Activated T-cell treated with anti-CD3 and anti-CD28 coated beads, Interleukin-2, amount 50 U/mL, for 1 hour (primary cell): ENCODE measurements at places on chromosomes 12 and 14.

DNA sequence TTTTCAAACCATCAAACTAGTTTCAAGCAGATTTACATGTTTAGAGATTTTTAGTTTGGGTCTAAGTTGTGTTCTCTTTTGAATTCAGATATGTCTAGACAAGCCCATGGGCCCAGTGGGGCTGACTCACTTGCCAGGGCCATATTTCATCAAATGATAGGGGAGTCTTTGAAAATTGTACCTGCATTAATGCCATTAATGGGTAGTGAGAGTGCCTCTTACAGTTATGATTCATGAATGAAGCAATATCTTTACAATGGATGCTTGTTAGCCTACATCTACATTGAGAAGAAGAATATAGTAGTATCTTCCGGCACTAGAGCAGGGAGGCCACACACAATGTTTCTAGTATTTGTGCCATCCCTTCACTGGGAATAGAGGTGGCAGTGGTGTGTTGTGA is 174.2 kb upstream of the E2F7 start:
- no peak for DNase-seq

DNA sequence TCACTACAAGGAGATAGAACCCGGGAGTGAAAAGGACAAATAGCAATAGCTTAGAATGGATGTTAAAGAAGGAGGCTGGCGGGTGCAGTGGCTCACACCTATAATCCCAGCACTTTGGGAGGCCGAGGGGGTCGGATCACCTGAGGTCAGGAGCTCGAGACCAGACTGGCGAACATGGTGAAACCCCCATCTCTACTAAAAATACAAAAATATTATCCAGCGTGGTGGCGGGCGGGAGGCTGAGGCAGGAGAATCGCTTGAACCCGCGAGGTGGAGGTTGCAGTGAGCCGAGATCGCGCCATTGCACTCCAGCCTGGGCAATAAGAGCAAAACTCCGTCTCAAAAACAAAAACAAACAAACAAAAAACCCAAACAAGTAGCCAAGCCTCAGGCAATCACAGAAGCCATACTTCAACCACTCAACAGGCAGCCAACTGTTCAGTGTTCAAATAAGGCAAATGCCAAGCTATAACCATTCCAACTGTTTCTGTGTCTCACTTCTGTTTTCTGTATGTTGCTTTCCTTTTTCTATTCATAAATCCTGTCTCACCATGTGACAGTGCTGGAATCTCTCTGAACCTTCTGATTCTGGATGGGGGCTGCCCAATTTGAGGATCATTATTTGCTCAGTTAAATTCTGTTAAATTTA is 3.9 kb upstream of the SPTLC2 start:
- no peak for DNase-seq

DNA sequence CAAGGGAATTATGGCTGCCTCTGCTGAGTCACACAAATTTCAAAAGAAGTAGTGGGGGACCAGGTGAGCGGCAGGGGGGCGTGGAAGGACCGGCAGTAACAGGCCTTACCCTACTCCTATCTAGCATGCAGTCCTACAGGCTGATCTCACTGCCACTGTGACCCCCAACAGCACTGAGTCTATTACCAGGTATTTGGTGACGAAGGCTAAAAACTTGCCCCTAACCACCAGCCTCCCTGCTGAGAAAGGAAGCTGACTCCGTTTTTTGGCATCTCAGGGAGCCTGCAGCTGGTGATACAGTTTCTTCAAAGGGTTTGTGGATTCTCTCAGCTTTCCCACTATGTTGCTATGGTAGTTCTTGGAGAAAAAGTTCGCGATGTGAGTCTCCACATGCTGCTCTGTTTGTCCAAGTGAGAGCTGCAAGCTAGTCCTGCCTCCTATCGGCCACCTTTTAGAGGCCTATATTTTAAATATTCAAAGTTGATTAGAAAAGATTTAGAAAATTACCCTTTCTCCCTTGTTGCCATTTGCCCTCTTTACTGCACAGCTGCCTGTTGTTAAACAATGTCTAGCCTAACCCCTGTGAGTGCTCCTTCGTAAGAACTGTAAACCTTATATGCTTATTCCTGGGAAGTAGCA is 57.1 kb upstream of the SLCO1B1 start:
- DNase-seq: no peak

- DNase-seq: no peak
Measured at GRCh38 chr12:112208301-112208910, 83.0 kb downstream of the TRAFD1 start.

DNA sequence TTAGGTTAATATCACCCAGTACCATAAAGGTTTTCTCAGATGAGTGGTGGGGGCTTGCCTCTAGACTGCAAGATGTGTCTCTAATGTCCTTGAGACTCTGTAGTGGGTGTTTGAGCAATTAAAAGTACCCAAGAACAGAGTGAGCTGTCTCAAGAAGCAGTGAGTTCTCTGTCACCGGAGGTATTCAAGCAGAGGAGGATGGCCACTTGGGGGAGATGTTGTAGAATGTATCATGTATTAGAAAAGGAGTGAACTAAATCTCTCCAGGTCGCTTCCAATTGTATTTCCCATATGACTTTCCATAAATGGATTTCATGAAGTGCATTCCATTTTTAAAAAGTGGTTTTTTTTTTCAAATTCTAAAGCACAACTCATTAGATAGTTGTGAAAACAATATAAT is 35.0 kb downstream of the SLC17A8 start:
- no peak for DNase-seq

DNA sequence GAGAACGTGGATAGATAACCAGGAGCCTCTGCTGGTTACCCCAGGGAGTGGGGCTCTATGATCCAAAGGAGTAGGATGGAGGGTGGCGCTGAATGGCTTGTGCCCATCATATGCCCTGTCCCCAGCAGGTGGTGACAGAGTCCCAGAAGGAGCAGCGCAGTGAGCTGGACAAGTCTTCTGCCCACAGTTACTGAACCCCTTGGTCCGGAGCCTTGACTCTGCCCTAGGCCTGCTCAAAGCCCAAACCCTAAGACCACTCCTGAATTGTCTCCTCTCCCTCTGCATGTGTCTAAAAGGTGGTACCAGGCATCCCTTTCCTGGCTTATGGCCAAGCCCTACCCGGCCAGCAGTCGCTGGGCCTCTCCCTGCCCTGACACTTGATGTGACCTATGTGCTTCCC is 3.2 kb downstream of the PRPH start:
- no peak for DNase-seq

DNA sequence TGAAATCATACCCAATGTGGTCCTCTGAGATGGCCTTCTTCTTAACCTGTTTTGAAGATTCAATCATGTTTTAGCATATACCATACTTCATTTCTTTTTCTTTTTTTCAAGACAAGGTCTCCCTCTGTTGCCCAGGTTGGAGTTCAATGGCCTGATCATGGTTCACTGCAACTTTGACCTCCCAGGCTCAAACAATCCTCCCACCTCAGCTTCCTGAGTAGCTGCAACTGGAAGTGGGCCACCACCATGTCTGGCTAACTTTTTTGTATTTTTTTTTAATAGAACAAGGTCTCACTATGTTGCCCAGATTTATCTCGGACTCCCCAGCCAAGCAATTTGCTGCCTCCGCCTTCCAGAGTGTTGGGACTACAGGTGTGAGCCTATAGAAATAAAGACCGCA is 30.4 kb downstream of the SOAT2 start:
- DNase-seq: no peak

- DNase-seq: no peak
Measured at GRCh38 chr12:117889098-117889497, 79.7 kb downstream of the KSR2 start.

DNA sequence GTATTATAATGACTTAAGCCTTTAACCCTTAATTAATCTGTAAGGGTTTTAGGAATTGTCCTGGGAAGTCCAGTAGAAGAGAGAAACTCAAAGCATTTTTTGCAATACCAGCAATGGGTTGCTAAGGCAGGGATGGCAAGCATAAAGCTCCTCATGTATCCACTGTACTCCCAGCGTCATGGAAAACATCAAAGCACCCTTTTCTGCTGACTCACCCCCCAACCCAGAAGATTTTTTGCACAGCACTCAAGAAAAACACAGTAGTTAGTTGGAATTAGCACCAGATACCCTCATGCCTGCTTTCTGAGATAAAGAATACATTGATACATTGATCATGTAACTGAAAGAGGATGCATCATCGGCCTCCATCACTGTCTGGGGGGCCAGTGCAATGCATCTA is 199.1 kb upstream of the CNOT2 start:
- DNase-seq: no peak

GRCh38 chr12:97781342-97781741 is 318.7 kb downstream of the RMST start:
- DNase-seq: no peak

GRCh38 chr12:4518106-4518728 is 20.5 kb upstream of the RAD51AP1 start:
- no peak for DNase-seq

DNA sequence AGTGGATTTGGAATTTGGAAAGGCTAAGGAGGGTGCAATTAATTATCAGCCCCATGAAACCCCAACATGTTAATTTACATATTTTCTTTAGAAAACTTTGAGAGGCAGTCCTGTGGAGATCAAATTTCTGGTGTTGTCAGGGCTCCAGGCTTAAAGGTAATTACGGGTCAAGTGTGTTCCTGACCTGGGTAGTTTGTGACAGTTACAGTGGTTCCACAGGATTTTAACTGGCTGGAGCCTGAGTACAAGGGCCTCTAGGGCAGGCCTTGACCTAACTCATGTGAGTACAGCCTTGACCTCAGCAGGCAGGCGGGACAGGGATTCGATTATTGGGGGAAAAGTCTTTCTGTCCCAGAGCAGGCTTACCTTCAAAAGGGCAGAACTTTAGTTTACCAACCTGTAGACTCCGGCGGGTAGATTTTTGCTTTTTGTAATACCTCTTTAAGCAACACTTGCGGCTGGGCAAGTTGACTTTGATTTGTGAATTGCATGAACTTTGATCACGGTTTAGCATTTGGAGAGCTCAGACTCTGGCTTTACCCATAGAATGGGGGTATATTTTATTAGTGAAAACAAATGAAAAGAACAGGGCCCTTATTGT is 8.4 kb upstream of the PPTC7 start:
- no peak for DNase-seq

- no peak for DNase-seq
Measured at GRCh38 chr12:131610891-131611290, 100.0 kb upstream of the SFSWAP start.

DNA sequence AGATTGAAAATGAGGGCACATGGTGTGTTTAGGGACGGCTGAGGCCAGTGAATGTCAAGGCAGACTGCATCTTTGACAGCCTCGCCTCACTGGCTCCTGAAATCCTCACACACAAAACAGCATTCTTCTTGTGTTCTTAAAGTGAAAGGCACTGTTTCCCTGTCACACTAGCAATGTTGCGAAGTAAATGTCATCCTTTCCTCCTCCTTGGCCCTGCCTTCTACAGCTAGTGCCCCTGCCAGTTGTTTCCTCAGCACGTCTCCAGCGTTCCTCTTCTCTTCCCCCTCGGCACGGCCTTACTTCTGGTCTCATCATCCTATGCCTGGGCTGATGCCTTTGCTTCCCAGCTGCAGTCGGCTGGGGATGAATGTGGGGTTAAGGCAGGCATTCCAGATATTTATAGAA is 129.4 kb upstream of the DNM1L start:
- DNase-seq: no peak

DNA sequence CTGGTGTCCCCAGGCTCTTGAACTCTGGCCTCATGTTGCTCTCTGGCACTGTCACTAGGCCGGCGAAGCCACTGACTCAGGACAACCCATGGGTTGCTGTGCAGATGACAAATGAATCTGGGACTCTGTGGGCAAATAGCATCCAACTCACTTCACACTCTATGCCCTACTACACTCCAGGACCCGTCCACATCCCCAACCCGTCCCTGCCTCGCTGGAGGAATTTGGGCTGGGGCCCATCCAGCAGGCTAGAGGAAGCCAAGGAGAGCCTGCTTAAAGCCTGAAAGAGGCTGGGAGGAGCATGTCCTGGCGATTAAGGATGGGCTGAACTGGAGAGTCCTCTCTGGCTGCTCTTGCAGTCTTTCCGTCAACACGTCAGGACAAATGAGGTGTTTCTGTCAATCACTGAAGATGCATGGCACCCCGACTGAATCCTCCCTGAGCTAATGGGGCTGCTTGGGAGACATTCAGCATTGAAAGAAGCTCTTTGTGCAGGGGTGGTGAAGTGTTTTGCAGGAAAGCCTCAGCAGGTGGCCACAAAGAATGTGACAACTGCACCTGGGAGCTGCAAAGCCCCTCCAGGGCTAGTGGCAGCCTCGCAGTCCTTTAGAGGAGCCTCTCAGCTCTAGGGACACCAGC is 71.7 kb downstream of the ANO2 start:
- DNase-seq: no peak

DNA sequence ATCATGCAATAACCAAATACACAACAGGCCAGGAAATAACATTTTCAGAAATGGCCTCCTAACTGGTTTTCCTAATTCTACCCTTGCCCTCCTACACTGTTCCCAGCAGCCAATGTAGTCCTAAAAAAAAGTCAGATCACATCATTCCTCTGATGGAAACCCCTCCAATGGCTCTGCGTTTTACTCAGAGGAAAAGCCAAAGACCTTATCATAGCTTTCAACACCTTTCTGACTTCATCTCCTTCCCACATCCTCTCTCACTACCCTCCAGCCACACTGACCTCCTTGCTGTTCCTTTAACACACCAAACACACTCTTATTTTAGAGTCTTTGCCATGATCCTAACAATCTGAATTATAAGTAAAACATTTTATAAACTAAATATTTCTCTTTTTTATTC is 1.1 kb downstream of the MED6 start:
- no peak for DNase-seq

- DNase-seq: no peak
Measured at GRCh38 chr14:95931384-95931783, 54.8 kb downstream of the TUNAR start.

- DNase-seq: no peak
Measured at GRCh38 chr12:94614288-94614721, 36.1 kb downstream of the TMCC3 start.

- no peak for DNase-seq
Measured at GRCh38 chr12:131044136-131044535, 90.4 kb downstream of the ADGRD1 start.

DNA sequence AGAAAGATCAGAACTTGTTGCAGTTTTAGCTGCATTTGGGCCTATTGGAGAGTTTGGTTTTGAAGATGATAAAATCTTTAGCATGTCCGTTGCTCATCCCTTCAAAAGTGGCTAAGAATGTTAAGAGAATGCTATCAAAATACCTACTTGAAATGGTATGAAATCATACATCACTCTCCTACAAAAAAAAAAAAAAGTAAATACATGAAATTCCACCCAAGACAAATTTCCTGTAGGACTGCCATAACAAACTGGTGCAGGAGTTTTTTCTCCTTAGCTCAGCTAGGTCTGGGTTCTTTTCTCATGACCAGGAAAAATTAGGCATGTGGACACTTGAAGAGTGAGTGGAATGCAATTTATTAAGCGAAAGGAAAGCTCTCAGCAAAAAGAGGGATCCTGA is 15.9 kb upstream of the FAR2 start:
- DNase-seq: no peak

- DNase-seq: no peak
Measured at GRCh38 chr14:68362846-68363245, 430.0 kb downstream of the ZFP36L1 start.

DNA sequence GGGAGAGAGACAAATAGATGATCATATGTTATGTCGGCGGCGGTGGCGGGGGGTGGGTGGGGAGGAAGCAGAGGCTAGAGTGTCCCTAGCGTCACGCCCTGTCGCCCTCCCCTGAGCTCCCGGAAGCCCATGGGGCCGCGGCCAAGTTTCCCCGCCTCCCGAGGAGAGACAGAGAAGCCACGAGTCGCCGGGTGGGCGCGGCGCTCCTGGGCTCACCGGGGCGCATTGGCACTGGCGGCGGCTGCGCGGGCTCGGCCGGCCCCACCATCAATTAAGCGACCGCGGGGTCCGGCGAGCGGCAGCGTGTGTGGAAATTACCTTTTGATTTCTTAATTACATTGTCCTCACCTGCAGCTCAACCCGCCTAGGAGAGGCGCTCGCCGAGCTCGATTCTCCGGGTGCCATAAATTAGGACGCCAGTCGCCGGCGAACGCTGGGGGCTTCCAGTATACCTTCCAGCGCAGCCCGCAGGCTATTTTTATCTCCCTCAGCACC is 119.9 kb upstream of the LHX5 start:
- no peak for DNase-seq
